ENCODE measurements at places on chromosomes 6 and 20.

GRCh38 chr20:62377615-62378178, 9.2 kb upstream of the RPS21 start:
- no peak for DNase-seq

DNA sequence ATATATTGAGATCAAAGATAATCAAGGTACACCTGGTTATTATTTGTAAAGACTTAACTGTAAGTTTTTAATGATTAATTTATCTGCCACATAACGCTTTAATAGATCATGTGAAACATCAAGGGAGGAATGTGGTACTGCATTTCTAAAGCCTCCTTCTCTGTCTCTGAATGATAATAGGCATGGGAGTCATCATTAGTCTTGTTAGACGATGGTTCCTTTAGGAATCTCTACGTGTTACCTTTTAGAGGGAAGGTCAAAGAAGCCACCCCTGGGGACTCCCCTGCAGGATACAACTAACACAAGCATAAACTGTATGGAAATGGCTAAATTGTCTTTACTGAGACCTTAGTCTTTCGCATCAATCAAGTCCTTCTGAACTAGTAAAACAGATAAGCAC, 173.6 kb upstream of the MCHR2 start:
- no peak for DNase-seq

DNA sequence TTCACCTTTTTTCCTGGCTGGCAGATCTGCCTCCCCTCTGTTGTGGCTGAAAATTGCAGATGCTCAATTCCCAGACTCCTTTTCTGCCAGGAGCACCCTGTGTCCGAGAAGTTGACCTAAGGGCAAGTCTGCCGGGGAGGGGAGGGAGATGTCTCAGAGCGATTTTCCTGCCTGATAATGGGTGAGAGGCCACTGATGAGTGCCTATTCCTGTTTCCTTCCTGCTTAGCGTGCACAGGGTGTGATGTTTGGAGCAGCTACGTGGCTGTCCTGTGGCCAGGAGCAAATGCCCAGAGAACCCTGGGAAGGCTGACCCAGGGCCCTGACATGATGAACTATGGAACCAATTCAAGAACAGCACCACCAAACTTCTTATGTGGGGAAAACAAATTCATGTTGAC, 22.5 kb downstream of the SOX4 start:
- DNase-seq = no peak

- no peak for DNase-seq
These were observed 51.2 kb downstream of the CRYBG1 start for GRCh38 chr6:106411643-106412200.

- DNase-seq = no peak
These were observed 19.8 kb downstream of the MDN1 start for GRCh38 chr6:89799756-89800155.

DNA sequence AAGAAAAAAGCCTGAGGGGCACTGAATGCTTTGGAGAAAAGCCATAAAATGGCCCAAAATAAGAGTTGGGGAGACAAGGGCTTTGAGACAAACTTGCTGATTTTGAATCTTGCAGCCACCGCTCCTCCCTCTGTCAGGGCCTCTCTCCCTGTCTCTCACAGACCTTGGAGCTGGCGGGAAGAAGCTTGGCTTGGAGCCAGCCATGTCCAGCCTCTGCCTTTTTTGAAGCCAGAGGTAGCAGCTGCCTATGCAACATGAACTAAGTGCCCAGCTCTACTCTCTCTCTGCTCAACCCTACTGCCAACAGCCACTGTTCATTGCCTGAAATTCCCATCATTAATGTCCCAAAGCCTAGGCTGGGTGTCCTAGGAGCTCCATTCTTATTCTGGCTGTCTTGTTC, 63.7 kb upstream of the CTNNBL1 start:
- no peak for DNase-seq

DNA sequence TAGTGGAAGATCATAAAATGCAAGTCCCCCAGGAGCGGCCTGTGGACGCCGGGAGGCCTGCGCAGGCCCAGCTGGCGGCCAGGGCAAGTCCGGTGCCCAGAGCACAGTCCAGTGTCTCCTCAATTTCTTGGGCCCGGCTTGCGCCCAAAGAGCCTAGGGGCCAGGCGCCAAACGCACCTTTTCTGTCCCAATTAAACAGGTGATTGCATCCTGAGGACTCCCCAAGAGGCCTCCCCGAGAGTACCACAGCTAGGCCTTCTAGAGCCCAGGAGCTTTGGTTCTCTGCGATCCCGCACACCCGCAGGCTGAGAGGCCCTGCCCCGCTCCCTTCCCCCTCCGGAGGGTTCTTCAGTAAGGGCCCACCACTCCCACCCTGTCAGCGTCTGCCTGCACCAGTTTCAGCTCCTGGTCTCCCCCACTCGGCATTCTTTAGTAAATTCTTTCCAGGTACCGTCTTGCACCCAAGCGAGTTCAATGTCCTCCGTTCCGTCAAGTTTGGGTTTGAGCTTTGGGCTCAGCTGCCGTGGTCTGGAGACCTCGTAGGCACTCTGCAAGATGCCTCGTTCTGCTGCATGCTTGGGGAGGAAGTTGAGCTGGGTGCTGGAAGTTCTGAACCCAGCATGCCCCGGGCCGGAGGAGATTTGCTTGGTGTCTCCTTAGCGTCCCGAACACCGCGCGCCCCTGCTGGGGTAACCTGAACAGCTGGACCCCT, 3.9 kb upstream of the NKX2-2 start:
- DNase-seq = no peak

GRCh38 chr20:32506721-32507120, 78.4 kb downstream of the NOL4L start:
- no peak for DNase-seq

GRCh38 chr20:3728354-3728753, 4.1 kb upstream of the HSPA12B start:
- no peak for DNase-seq

DNA sequence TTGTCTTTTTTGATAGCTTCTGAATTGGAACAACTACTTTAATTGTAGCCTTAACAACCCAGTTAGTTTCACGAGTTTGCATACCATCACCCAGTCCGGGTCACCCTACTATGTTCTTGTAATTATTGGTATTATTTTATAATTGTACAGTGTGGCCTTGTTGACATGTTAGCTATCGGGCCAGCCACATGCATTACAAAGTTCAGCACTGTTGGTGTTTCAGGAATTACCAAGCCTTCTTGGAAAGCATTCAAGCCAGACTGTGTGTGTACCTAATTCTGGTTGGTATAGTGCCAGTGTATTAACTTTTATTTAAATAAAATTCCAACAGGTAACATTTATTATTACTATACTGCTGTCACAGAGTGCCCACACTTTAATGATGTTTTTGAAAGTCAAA, 150.9 kb downstream of the JARID2 start:
- DNase-seq = no peak

DNA sequence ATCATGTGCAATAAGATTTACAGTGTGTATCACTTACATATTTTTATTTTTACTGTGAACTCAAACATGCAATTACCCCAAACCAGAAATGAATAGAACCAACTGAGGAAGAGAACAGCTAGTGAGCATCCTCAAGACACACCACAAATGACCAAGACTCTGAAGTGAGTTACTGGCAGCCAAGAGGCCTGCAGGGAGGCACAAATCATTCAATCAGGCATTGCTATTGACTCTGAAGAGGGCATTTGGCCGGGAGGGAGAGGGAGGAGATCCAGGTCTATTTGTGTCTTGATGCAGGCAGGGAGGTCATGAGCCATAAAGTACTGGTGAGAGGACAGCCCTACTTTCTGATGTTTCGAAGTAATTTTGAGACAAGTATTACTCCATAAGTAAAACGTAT, 257.7 kb downstream of the BCKDHB start:
- DNase-seq = no peak

DNA sequence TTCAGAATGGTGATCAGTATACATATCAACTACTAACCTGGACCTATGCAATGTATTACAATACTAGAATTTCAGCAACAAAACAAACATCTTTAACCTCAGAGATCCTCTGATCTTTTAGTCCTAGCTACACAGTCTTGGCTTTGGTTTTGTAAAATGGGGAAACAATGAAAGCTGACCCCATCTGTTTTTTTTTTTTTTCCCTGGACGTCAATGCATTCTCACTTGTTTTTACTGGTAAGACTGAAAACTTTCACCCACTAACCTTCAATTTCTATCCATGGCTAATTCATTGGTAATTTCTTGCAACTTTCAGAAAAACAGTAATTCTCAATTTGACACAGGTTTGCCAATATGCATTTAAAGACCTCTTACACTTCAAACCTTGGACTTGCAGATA, 3.0 kb downstream of the KIF13A start:
- no peak for DNase-seq

GRCh38 chr20:61850457-61850856, 215.2 kb downstream of the TAF4 start:
- no peak for DNase-seq

DNA sequence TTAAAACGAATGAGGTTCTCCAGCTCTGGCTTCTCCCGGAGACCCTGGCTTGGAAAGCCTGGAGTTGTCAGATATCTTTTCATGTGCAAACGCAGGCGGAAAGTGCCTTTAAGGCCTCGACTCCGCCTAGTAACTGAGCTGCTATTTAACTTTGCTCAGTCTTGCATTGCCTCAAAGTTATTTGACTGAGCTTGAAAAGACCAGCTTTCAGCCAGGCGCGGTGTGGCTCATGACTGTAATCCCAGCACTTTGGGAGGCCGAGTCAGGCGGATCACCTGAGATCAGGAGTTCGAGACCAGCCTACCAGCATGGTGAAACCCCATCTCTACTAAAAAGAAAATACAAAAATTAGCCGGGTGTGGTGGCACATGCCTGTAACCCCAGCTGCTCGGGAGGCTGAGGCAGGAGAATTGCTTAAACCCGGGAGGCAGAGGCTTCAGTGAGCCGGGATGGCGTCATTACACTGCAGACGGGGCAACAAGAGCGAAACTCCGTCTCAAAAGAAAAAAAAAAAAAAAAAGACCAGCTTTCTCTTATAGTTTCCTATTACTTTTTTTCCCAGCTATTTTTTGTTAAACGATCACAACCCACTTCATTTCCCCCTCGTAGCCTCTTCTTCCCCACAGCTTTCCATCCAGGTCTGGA, 1.9 kb downstream of the GCNT2 start:
- no peak for DNase-seq

All from HL-60 (cell line).